ENCODE measurements at places on chromosomes 4 and X. TPM values are rescaled to one million over a fixed set of nuclear protein-coding genes. Genes with fewer than 3 reads are reported as not detected.
A peak's percentile ranks its signal among the peaks of the same experiment; 100 is the strongest.

GRCh38 chr4:163536091-163536490 lies 41.6 kb downstream of the TMA16 start:
- no peak for DNase-seq

GRCh38 chr4:86977621-86978184 lies 42.9 kb downstream of the AFF1 start:
- peak; percentile 94 for DNase-seq

- DNase-seq: no peak
These were observed 103.4 kb downstream of the CHRNA9 start for GRCh38 chr4:40438384-40439026.

GRCh38 chr4:72969976-72970375 lies 99.5 kb downstream of the COX18 start:
- no peak for DNase-seq

GRCh38 chr4:39574946-39575345 lies 47.7 kb upstream of the UGDH start:
- peak; percentile 8 for DNase-seq

- peak; percentile 66 for DNase-seq
These were observed 62.5 kb downstream of the CHRDL1 start for GRCh38 chrX:110733166-110733565.

The BEX5 gene
- not detected for total RNA-seq

The GDI1 gene
- 89.9 TPM for total RNA-seq

The TAF7L gene
- total RNA-seq: not detected

The COL4A6 gene
- 58.3 TPM for total RNA-seq
